ENCODE measurements at places on chromosomes 2 and 18.
A peak's percentile ranks its signal among the peaks of the same experiment; 100 is the strongest.

GRCh38 chr2:46051085-46051484, 246.1 kb upstream of the EPAS1 start:
- no peak for DNase-seq

GRCh38 chr2:86000938-86001312, 104.8 kb downstream of the POLR1A start:
- no peak for DNase-seq

GRCh38 chr2:176127774-176128072, 1.8 kb upstream of the HOXD8 start:
- DNase-seq, result no peak

DNA sequence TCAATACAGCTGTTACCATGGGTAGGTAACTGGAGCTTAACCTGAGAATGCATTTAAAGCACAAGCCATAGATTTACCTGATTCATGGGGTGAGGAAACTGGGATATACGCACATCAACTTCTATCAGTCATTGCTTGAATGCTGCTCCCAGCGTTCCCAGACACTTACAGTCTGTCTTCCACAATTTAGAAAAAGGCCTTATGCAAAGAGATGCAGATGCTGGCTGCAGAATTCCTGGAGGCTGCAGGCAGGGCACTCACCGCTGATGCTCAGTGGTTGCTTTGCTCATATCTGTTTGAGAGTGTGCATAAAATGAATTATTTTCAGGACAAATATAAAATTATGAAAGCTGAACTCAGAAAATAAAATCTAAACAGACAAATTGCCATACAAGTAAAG, 950.7 kb upstream of the PIK3C3 start:
- no peak for DNase-seq

- no peak for DNase-seq
Measured at GRCh38 chr18:10463741-10464140, 9.3 kb downstream of the APCDD1 start.

- DNase-seq, result peak; percentile 24
Measured at GRCh38 chr2:71130905-71131244, 441 bp downstream of the MPHOSPH10 start.

DNA sequence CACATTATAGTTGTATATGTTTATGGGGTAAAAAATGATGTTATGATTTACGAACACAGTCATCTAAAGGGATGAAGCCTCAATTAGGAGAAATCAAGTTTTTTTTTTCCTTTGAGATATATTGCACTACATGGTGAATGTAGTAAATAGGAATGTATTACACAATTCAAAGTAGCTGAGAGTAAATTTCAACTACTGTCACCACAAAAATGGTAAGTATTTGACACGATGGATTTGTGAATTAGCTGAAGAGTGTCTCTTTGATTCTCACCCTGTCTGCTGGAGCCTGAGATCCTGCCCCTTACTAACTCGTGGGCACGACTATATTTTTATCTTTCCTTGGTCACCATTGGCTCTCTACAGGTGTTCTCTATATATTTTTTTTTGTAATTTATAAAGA, 540.4 kb upstream of the DSEL start:
- no peak for DNase-seq

DNA sequence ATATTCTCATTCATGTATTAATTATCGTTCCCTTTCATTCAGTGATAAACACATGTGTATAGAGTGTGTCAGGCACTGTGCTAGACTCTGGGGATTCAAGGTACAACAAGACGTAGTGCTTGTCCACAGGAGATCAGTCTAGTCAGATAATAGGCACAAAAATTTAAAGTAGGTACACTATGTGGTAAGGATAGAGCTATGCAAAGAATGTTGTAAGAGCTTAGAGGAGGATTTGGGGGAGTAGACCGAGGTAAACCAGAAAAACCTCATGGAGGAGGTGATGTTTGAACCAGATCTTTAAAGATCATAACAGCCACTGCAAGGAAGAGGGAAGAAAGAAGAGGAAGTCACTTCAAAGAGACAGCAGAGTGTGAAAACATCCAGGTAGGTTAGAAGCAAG, 256.9 kb upstream of the DDX18 start:
- DNase-seq, result no peak

- DNase-seq, result no peak
Measured at GRCh38 chr18:57804557-57804956, 1.4 kb upstream of the ATP8B1 start.

- no peak for DNase-seq
Measured at GRCh38 chr2:241817126-241817820, 8.3 kb downstream of the NEU4 start.

GRCh38 chr2:100245681-100246080, 76.6 kb downstream of the LONRF2 start:
- DNase-seq, result no peak

GRCh38 chr2:52916981-52917380, 850.6 kb upstream of the CHAC2 start:
- no peak for DNase-seq

DNA sequence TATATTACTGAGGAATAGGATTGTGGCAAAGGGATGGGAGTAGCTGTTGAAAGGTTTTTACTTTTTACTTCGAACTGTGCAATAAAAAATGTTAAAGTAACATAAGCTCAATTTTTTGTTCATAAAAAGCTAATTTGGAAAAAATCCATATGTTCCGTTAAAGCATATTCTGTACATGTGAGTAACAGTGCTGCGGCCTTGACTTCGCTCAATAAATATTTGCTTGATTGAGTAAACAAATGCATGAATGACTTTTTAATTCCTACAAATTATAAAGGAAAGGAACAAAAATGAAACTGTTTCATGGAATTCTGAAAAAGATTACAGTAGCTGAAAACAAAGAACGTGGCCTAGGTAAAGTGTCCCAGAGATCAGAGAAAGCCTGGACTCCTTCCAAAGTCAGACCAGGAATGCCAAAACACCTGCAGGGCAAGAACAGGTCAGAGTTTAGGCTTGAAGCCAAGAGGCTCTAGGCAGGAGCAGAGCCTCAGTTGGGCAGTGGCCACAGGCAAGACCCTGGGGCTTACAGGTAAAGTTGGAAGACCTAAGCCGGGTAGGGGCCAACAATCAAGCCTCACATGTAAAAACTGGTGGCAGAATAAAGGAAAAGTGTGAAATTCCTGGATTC, 44.3 kb upstream of the FIGN start:
- DNase-seq, result no peak

GRCh38 chr2:17263570-17263968, 254.7 kb downstream of the RAD51AP2 start:
- no peak for DNase-seq

DNA sequence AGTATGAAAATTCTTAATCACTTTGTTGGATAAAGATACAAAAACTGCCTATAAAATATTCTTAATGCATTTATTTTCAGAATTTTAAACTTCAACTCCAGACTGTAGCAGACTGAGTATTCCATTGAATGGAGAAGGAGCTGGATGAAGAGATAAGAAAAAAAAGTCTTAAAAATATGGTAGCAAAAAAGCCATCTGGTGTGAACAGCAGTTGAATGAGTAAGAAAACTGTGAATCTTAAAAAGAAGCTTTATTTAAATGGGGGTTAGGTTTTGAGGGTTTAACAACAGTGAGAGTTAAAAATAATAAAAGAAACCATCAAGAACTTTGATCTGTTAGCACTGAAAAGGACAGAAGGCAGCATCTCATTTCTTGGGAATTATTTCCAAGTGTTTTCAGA, 91.5 kb downstream of the KCNH7 start:
- DNase-seq, result no peak

DNA sequence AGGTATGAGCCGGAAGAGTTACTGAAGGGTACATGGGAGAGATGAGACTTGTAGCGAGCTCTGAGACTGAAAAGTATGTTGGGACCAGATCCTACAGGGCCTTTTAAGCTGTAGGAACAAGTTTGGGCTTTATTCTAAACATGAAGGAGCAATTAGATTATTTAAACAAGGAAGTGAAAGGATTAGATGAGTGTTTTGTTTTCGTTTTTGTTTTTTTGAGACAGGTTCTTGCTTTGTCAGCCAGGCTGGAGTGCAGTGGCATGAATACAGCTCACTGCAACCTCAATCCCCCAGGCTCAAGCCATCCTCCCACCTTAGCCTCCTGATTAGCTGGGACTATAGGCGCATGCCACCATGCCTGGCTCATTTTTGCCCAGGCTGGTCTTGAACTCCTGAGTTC, 110.7 kb downstream of the C1D start:
- no peak for DNase-seq

GRCh38 chr2:197925204-197925603, 120.8 kb downstream of the PLCL1 start:
- no peak for DNase-seq

GRCh38 chr2:40690036-40690435, 238.1 kb upstream of the SLC8A1 start:
- DNase-seq, result no peak

- no peak for DNase-seq
Measured at GRCh38 chr2:113978524-113979190, 88.8 kb downstream of the ACTR3 start.

GRCh38 chr2:223026357-223027110, 25.5 kb upstream of the KCNE4 start:
- no peak for DNase-seq

DNA sequence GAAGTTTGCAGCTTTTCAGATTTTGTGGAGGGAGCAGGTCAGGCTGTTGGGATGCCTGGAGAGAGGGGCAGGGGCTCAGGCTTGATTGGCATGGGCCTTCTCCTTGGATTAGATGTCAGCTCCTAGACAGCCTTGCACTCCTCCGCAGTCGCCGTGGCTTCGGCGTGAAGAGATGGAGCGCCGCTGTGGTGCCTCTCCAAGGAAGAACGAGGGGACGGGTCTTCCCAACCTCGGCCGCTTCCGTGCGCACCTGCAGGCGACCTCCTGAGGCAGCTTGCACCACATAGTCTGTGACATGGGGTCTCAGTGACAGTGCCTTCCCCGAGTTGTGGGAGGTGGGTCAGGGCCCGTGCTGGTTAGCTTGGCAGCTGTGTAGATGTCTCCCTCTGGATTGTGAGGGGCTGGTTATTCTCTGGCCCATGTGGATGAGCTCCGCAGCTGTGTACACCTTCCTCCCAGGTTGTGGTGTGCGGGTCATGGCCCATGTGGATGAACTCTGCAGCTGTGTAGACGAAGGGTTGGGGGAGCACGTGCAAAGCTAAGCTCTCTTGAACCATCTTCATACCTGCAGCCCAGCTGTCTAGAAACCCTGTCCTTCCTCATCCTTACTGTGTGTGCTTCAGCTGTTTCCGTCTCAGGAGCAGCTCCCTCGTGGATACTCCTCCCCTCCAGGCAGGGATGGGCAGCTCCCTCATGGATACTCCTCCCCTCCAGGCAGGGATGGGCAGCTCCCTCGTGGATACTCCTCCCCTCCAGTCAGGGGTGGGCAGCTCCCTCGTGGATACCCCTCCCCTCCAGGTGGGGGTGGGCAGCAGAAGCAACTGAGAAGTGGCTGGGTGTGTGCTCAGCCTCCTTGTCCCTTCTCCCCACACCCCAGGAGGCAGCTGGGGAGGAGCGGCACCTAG, 170.3 kb downstream of the LDLRAD4 start:
- no peak for DNase-seq

- no peak for DNase-seq
Measured at GRCh38 chr2:39093218-39093898, 27.5 kb downstream of the SOS1 start.

DNA sequence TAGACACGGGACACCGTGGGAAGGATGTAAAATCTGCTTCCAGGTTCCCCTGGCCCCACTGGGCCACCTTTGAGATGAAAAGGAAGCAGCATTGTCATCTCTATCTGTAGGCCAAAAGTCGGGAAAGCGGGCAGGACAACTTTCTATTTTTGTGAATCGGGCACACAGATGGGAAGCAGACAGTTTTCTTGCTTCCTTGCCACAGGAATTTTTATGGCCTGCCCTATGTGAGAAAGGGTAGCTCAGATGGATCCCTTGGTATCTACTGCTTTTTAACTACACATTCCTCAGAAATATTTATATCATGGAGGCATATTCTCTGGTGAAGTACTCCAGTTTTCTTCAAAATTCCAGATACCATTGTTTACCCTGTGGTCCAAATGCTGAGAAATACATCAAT, 735.5 kb downstream of the CBLN2 start:
- DNase-seq, result no peak

GRCh38 chr2:219159771-219160185, 837 bp downstream of the NHEJ1 start:
- no peak for DNase-seq

DNA sequence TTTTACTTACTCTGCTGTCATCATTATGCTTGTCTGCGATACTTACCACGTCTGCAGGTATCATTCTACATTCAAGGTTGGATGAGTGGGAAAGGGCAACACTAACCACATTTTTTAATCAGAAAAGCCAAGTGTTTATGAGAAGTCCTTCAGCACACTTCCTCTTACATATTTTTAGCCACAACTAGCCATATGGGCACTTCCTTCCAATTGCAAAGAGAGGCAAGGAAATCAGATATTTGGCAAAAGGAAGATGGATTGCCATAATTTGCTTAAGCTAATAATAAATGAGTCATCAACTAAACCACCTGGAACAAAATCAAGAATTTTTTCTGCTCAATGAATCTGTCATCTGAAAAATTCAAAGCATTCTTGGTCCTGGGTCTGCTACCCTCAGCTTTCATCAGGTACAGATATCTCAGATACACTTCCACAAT, 16.7 kb upstream of the MRO start:
- DNase-seq, result no peak

DNA sequence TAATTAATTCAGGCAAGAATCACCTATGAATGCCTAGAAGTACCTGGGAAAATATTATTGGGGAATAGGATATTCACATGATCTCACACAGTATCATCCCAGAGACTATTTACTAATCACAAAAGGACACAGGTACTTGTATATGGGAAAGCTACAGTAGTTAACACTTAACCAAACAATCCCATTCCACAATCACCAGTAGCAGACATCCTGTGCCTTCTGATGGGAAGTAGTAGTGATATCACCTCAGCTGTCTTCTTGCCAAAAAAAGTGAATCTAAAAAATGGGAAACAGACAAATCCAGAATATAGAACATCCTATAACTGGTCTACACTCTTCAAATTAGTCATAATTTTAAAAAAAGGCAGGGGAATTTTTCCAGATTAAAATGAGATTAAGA, 75.6 kb upstream of the CCDC150 start:
- DNase-seq, result no peak

GRCh38 chr2:229380101-229380625, 109.1 kb upstream of the PID1 start:
- DNase-seq, result no peak

DNA sequence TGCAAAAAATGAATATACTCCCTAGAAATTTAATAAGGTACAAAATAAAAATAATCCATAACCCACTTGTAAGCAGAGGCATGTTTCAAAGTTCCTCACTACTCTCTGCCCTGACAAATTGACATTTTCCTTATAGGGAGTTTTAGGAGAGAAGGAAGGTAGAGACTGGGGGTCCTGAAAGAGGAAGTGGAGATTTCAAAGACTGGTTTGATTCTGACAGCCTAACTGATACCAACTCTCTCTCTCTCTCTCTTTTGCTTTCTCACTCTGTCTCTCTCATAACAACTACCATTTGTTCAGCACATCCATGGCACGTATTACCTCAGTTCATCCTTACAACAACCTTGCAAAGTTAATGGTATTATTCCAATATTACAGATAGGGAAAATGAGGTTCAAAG, 18.6 kb downstream of the FZD7 start:
- no peak for DNase-seq

GRCh38 chr2:139759000-139759505, 978.9 kb upstream of the NXPH2 start:
- no peak for DNase-seq

GRCh38 chr18:41548521-41549260, 406.3 kb upstream of the PIK3C3 start:
- peak; percentile 52 for DNase-seq

Measured in putamen (tissue), 1 donor.